ENCODE measurements at places on chromosomes 12 and 14.

GRCh38 chr14:100891051-100891450, 12.5 kb downstream of the RTL1 start:
- DNase-seq = no peak

GRCh38 chr12:32549675-32550079, 129.4 kb upstream of the DNM1L start:
- DNase-seq = no peak

DNA sequence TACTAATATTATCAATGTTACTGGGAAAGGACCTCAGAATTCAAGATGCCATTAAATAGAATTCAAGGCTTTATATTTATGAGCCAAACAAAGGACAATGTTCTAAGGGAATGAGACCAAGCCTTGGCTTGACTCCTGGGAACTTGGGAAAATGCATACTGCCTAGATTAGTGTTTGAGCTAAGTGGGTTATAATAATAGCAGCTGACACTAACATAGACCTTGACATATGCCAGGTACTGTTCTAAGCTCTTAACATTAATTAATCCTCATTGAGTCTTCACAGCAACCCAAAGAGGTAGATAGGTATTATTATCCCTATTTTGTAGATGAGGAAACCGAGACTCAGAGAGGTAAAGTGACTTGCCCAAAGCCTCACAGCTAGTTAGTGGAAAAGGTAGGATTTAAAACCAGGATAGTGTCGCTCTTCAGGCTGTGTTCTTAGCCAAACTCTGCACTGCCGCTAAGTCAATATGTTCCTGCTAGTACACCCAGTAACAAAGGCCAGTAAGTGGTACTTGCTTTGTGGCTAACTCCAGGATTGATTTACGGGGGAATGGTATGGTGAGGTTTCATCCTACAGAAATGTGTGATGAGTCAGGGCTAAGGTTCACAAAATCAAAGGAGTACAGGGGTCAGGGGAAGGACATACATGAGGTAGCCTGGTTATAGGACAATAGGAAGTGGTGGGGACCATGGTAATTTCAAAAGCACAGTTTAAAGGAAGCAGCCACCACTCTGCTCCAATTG, 35.8 kb upstream of the PRKAB1 start:
- no peak for DNase-seq

DNA sequence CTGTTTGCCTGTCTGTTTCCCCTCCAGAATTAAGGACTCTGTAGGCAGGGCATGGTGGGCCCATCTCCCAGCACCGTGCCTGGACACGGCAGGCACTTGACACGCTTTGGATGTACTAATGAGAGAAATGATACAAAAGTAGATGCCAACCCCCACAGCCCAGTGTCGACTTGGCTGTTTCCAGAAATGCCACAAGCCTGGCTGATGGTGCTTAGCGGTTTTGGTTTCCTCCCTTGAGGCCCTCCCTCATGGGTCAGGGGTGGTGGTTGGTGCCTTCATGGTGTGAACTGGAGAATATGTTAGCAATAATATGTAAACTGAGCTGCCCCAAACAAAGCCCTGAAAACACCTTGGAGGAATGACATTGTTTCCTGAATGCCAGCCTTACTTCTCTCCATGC, 55.5 kb upstream of the ESRRB start:
- DNase-seq = no peak

DNA sequence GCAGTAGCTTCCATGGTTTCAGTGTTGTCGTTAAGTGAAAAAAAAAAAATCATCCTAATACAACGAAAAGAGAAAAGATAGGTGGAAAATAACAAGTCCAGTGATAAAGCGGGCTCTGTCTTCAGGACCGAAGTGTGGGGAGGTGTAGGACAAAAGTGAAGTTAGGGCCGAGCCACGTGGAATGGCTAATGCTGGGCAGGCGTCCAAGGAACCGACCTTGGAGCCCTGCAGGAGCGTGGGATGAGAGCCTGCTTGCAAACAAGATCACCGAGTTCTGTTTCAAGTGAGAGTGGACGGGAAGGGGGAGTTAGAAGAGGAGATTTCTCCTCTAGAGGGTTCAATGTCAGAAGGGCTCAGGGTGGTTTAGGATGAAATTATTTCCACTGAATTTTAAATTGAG, 22.2 kb downstream of the A2ML1 start:
- DNase-seq = no peak

DNA sequence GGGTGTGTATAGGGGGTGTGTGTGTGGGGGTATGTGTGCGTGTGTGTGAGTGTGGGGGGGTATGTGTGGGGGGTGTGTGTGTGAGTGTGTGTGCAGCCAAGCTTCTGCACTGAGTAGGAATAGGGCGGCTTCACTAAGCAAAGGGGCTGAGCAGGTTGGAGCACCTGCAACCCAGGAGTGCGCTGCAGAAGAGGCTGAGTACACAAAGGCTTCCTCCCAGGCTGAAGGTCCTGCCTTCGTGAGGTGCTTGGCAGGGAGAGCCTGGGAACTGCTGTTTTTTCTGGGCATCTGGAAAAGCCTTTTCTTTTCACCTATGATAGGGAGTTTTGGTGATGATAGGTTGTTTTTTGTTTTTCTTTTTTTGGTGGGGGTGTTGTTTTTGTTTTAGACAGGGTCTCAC, 6.0 kb upstream of the NUDT14 start:
- no peak for DNase-seq

DNA sequence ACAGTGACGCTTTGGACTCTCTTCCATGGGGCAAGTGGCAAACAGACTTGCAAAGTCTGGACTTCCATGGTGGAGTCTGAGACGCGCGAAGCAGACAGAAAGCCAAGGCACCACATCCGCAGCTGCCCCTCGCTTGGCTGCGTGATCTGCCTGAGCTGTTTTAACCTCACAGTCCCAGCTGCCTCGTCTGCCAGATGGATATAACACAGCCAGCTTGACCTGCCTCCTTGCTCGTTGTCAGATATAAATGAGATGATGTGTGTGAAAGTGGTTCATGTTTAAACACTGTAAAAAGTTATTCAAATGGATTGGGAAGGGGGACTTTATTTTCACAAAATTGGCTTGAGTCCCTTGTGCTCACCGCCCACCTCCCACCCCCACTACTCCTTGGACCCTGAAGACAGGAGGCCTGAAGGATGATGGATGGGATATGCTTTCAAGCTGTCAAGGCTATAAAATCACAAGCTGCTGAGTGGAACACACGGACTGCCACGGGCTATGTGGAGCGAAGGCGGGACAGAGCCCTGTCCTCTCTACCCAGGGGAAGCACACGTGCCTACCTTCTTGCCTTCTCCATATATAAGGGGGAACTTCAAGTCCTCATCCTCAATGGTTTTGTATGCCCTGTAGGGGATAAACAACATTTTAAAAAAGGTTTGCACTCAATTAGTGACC, 226.9 kb downstream of the MON2 start:
- DNase-seq = no peak

GRCh38 chr12:120115692-120116440, 687 bp downstream of the RAB35 start:
- DNase-seq = no peak

GRCh38 chr12:89392391-89392790, 40.1 kb upstream of the DUSP6 start:
- no peak for DNase-seq

DNA sequence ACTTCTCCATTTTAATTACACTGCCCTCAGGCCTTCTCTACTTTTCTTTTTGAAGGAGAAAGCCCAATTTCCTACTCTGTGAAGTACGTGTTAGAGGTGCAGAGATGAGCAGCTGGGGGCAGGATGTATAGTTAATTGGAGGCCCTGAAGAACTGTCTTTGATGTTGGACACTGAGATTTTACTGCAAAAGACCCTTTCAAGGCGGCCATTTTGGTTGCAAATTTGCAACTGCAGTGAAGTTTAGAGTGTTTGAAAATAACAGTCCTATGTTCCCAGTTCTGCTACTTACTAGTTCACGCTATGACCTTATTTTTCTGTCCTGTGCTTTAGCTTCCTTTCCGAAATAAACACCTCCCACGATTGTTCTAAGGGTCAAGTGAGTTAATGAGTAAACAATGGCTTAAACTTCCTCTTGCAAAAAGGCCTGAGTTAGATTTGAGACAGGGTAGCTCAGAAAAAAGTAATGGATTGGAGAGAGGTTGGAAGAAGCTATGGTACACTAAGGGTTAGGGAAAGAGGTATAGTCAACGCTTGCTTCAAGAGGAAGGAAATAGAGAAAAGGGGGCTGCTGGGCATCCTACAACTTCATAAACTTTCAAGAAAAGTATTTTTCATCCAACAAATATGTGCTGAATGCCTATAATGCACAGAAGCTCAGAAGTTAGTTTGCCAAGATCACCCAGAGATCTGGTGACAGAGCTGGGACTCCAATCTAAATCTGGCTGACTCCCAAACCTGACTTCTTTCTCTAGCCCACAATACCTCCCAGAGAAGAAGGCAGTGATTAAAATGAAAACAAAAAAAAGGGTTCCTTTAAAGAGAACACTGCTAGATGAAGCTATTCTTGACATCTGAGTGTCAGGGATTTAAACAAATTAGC, 26.4 kb upstream of the DICER1 start:
- no peak for DNase-seq

DNA sequence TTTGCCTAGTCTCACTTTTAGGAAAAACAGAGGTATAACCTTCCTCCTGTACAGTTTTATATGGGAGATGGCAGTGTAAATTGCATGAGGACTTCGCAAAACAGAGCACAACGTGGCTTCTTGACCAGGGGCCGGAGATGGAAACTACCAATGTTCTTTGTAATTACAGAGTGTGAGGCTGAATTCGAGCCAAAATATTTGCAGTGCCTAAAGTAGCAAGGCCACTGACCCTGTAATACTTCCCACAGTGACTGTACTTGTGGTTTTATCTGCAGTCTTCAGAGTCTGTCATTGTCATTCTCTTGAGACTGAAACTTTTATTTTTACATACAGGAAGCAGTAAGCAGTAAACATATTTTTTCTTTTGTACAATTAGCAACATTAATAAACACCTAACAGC, 98.9 kb downstream of the RERG start:
- no peak for DNase-seq

DNA sequence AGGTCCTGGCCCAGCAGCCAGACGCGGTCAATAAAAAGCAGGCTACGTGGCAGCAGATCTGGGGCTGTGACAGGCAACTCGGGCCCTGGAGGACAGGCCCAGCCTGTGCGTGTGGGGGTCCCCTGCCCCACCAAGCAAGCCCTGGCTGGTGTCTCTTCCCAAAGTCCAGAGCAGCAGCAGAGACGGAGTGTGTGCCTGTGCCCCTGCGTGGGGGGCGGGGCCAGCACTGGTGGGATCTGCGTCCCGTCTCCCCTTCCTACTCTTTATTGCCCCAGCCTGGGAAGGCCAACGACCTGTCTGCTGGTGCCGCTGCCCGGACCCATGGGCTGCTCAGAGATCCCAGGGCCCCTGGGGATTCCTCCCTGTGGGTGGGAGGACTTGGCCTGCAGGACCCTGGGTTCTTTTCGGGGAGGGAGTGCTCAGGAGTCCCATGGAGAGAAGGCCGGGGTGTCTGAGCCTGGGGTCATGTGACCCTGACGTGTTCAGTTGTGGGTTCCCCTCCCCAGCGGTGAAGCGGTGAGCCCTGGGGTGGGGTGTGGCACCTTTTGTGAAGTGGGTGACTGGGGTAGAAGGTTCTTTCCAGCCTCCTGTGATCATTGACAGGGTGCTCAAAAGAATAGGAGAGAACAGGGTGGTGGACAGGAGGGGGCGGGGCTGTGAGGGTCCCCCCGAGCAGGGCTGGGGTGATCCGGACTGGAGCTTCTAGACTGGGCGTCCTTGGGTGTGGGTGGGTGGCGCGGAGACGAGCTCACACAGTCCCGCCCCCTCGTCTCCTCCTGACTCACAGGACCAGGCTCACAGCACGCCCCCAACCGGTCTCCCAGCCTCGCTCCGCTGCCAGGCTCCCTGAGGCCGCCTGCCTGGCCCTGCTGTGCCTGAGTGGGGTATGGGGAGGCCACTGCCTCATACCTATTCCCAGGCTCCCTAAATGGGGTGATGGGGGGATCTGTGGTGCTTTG, 22.4 kb downstream of the ASPG start:
- no peak for DNase-seq

GRCh38 chr12:116402163-116402939, 124.9 kb upstream of the MED13L start:
- no peak for DNase-seq

- peak; percentile 73 for DNase-seq
Observed at GRCh38 chr12:49763006-49763591, 21.7 kb downstream of the TMBIM6 start.

DNA sequence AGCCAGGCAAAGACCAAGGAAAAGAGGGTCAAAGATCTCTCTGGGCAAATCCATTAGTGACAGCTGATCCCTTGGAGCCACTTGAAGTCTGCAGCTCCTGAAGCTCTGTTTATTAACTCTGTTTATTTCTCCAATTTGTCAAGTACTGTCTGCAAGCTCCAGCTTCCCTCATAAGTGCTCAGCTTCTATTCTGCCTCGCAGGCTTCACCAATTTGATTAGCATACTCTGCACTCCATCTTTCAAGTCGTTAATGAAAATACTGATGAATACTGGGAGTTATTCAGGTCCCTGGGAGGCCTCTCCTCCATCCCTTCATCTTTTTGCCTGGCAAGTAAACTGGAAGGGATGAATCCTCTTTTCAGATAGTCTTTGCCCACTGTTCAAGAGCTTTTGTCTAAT, 54.3 kb downstream of the TTC9 start:
- no peak for DNase-seq

- DNase-seq = no peak
Observed at GRCh38 chr14:49868720-49869114, 16.1 kb upstream of the NEMF start.

- DNase-seq = no peak
Observed at GRCh38 chr14:74459976-74460375, 33.1 kb downstream of the NPC2 start.

DNA sequence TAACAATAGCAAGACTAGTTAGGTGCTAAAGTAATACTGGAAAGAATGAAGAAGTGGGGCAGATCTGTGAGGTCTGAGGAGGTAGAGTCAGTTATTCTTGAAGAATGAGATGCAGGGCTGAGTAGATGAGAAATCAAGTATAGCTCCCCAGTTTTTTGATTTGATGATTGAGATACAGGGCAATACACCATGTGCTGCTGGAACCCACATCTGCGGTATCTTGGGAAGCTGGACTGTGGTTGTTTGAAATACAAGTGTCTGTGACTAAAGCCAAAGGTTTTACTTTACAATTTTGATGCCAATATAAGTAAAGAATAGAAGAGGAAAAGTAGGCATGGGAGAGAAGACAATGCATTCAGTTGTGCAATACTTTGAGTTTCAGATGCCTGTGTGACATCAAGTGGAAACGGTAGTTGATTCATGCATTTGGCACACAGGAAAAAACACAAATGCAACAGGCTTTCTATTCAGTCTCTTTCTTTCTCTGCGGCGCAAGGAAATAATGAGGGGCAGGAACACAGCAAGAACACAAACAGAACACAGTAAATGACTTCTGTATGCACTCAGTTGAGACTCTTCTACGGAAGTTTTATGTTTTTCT, 190.2 kb upstream of the SLC38A2 start:
- DNase-seq = no peak

All from effector memory CD4-positive, alpha-beta T cell (primary cell).